Sigmoid colon (tissue), 7 donors: ENCODE measurements at places on chromosomes 2 and 18. TPM values are rescaled to one million over a fixed set of nuclear protein-coding genes. Genes with fewer than 3 reads are reported as not detected.

DNA sequence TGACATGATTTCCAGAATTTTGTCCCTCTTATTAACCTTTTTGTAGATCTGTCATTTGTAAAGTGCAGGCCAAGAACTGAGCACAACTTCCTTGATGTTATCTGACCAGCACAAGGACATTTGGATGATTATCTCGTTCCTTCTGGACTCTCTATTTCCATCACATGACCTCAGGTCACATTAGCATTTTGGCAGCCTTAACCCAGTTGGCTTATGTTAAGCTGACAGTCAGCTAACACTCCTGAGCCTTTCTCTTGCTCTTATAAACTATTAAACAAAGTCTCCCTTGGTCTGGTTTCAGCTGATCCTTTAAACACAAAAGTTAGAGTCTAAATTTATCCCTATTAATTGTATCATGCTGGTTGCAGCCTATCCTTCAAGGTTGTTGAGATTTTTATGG is 167.2 kb upstream of the RBBP8 start:
- H3K4me1 ChIP-seq, result peaks cover 4% of the 10 kb centered on the region
- H3K27ac ChIP-seq, result no peak overlapping the region
- no peaks in the 10 kb centered on the region for H3K27me3 ChIP-seq
- no peaks in the 10 kb centered on the region for H3K36me3 ChIP-seq

DNA sequence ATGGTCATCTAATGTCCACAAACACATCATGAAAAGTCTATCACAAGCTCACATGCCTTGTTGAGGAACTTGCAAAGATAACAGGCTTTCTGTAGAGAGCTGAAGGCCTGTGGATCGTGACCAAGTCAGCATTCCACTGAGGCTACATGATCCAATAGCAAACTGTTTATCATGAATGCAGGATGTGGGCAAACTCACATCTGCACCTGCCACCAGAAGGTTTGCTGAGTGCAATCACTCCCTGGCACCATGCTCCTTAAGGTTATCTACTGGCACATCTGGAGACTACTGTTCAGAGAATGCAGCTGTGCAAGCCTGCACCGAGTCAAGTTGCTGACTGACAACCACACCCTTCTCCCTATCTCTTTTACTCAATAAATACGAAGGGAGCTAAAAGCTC is 67.3 kb upstream of the ACAA2 start:
- no peaks in the 10 kb centered on the region for H3K36me3 ChIP-seq
- no peak overlapping the region for H3K27ac ChIP-seq
- H3K4me3 ChIP-seq, result no peak overlapping the region
- no peaks in the 10 kb centered on the region for H3K27me3 ChIP-seq

The POTEC gene
- total RNA-seq, result not detected

DNA sequence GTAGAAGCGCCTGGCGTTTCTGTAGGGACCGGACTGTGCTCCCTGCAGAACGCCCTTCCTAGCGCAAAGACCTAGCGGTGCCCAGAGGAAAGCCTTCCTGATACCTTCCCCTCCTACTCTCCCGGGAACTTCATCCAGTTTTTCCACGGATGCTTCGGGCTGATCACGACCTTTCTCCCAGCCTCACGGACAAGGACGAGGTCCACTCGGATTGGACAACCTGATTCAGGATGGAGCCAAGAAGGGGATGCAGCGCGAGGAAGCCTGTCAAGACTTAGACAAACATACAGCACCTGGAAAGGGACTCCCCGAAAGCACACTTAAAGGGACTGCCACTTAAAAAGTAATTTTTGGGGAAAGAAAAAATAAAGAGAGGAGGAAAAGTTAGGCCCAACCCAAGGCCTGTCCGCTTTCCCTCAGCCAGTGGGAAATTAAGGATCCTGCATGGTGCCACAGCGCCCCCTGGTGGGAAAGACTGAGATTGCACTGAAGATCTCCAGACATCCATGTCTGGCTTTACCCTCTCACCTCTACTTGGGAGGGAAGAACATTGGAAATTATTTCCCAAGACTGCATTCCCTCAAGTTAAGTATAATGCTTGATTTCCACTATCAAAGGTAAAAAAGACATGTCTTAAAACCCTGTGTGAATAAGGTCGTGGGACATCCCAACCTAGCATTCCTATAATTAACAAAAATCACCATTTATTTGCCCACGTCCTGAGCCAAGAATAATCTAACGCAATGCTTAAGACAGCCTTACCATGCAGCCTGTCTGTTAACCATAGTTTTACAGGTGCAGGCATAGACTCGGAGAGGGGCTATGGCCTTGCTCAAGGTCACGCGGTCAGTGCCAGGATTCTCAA is 13.4 kb upstream of the COPS8 start:
- H3K27ac ChIP-seq, result no peak overlapping the region
- no peak overlapping the region for H3K4me3 ChIP-seq
- no peaks in the 10 kb centered on the region for H3K36me3 ChIP-seq
- DNase-seq, result peak; percentile 88
- no peaks in the 10 kb centered on the region for H3K4me1 ChIP-seq
